ENCODE measurements at places on chromosomes 1 and 21.

DNA sequence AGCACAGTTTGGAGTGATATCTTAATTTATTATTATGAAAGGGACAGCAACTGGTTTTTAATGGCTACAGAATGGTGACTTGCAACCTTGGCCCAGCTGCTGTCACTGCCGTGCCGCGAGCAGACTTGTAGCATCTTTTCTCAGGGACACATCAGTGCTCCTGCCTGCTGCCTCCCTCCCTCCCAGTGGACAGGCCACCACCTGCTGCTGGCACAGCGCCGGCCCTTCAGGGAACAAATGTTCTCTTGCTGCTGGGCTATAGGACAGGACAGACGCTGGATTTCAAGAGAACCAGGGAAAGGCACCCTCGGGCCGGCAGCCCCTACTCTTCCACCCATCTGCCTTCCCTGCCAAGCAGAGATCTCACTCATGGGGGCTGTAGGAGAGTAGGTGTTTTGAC, 413.8 kb upstream of the NFIA start:
- peak; percentile 33 for DNase-seq

GRCh38 chr1:232908831-232909230, 41.6 kb upstream of the NTPCR start:
- DNase-seq = no peak

DNA sequence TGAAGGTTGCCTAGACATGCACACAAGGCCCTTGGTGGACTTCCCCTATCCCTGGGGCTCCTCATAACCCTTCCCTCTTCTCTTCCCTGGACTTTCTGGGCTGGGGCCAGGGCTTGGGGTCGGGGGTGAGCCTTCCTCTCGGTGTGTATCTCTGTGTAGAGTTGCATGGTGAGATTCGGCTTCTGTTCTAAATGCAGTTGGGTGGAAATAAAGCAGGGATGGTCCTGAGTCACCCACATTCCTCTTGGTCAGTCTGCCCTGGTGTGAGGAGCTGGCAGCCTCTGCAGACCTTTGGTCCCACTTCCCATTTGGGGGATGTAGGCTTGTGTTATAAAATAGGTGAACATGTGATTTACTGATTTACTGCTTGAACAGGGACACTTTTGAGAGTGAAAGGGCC, 38.0 kb downstream of the ADARB1 start:
- DNase-seq = no peak

DNA sequence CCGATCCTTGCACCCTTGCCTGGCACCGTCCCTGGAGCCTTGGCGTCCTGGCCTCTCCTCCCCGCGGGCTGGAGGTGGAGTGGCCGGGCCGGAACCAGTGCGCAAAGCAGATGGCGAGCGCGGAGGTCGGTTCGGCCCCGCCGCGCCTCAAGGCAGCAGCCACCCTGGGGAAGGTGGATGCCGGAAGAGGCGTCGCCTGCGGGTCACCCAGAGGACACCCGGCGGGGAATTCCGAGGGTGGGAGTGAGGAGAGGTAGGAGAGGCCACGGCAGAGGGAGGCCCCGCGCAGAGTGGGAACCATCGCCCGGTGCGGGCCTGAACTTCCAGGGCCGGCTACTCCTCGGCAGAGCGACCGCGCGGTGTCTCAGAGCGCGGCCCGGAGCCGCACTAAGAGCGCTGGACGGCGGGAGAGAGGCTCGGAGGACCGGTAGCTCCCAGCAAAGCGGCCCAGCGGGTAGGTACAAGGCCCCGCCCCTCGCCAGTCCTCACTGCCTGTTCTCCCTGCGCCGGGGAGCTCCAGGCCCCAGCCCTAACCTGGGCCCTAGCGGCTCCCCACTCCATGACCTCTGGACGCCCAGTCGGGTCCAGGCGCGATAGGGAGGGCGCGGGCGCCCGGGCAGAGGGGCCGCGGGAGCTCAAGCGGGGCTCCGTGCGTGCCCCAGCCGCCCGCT, at the start of gene RNF207:
Gene RNF207 (plus strand): TSS at position 271 of the 671 bp plus-strand sequence. CDS start 417 bp downstream, outside the sequence.
- peak; percentile 96 for DNase-seq

DNA sequence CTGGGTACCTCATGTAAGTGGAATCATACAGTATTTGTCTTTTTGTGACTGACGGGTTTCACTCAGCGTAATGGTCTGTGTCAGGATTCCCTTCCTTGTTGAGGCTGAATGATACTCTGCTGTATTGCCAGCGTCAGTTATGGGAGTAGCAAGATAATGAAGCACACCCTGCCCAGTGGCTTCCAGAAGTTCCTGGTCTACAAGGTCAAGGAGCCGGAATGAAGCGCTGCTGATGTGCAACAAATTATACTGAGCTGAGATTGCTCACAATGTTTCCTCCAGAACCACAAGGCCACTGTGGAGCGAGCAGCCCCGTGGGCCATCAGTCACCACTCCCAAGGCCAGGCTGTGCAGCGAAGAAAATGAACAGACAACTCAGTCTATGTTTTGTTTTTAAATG, 24.0 kb upstream of the TDRD10 start:
- no peak for DNase-seq

DNA sequence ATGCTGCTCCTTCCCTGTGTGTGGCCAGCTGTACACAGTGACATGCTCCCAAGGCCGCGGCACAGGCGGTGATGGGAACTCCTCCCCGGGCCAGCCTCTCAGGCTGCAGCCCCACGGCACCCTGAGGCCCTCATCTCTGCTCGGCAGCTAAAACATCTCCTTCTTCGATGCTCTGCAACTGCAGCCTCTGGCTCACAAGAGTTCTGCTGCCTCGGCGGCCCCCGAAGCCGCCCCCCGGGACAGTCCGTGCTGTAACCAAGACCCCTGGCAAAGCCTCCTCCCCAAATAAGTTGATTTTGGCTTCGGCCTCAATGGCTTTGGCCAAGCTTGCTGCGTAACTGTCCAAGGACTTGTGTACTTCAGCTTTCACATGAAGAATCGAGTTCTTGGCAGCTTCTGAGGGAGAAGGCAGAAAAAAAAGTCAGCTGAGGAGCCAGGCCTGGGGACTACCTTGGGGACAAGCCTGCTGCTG, 51.3 kb downstream of the GPR161 start:
- DNase-seq = no peak
